NCI-H748 treated with DMSO at 0.1 percent for 48 hours (cell line): ENCODE measurements at places on chromosomes 3 and 15.
A peak's percentile ranks its signal among the peaks of the same experiment; 100 is the strongest.

- no peak for DNase-seq
Observed at GRCh38 chr3:11159421-11159904, 5.2 kb downstream of the HRH1 start.

DNA sequence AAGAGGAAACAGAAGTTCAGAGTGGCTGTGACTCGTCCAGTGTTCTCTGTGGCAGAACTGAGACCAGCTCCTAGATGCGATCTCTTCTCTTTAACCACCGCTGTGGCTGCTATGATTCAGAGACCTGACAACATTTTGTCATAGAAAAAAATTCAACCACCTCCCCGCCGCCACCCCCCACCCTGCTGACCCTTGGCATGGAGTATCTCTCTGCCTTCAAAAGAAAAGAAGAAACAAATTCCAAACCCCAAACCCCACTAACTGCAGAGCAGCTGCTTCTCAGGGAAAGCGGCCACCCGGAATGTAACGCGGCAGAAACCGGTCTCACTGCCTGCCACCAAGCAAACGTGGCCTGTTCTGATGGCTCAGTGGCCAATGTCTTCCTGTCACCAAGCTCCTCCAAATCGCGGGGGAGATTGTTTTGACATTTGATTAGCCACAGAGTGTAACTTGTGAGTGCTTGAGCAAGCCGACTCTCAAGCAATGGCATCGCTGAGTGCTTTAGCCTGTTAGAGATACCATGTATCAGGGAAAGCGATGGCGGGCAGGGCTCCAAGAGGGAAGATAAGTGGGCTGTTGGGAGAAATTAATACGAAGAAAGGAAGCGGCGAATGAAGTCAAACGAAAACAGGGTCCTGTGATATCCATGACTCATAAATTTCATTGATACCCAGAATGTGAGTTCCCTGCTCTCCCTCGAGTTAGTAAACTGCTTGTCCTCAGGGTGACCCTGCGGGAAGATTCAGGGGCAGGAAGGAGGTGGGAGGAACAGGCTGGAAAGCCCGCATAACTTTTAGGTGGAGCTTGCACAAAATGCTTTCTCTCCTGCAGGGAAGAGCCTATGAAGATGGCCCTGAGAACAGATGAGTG lies 44.8 kb upstream of the TLE3 start:
- no peak for DNase-seq

GRCh38 chr15:82530606-82531379 lies 9.5 kb downstream of the RPS17 start:
- DNase-seq = no peak

- no peak for DNase-seq
Observed at GRCh38 chr3:179105881-179106280, 34.3 kb upstream of the ZMAT3 start.

- DNase-seq = no peak
Observed at GRCh38 chr15:100688549-100689120, 86.2 kb downstream of the ASB7 start.

- DNase-seq = no peak
Observed at GRCh38 chr15:67820992-67821783, 4.1 kb upstream of the SKOR1 start.

DNA sequence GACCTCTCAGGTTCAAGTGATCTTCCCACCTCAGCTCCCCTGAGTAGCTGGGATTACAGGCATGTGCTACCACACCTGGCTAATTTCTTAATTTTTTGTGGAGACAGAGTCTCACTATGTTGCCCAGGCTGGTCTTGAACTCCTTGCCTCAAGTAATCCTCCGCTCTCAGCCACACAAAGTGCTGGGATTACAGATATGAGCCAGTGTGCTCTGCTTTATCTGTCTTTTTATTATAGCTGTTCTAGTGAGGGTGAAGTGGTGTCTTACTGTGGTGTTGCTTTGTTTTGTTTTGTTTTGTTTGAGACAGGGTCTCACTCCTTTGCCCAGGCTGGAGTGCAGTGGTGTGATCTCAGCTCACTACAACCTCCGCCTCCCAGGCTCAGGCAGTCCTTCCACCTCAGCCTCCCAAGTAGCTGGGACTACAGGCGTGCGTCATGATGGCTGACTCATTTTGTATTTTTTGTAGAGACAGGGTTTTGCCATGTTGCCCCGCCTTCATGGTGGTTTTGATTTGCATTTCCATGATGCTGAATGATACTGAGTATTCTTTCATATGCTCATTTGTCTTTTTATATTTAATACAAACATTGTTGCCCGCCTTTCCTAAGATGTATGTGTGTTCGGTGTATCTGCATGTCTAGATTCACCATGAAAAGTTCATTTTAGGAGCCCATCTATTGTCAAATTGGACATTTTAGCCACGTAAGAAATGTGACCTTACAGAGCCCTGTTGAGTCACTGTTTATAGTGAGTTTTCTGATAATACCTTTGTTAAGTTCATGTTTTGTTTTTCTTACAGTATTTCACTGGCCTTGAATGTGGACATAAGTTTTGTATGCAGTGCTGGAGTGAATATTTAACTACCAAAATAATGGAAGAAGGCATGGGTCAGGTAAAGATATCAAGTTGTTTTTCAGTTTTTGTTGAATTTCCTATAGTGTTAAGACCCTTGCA lies 80.6 kb downstream of the ARIH1 start:
- no peak for DNase-seq

DNA sequence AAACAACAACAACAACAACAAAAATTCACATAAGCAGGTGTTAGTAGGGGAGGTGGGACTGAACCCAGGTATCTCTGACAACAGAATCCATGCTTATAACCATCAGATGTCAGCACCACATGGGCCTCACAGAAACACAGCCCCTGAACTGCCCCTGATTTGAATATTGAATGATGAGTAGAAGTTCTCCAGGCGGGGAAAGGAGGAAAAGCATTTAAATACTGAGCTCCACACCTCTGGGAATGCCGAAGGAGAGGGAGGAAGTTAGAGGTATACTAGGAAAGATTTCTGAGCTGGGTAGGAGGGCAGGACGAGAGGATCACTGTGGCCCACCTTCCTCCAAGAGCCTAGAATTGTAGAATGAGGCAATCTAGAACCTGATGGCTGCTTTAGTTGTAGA lies 31.9 kb upstream of the EIF4A2 start:
- DNase-seq = no peak

DNA sequence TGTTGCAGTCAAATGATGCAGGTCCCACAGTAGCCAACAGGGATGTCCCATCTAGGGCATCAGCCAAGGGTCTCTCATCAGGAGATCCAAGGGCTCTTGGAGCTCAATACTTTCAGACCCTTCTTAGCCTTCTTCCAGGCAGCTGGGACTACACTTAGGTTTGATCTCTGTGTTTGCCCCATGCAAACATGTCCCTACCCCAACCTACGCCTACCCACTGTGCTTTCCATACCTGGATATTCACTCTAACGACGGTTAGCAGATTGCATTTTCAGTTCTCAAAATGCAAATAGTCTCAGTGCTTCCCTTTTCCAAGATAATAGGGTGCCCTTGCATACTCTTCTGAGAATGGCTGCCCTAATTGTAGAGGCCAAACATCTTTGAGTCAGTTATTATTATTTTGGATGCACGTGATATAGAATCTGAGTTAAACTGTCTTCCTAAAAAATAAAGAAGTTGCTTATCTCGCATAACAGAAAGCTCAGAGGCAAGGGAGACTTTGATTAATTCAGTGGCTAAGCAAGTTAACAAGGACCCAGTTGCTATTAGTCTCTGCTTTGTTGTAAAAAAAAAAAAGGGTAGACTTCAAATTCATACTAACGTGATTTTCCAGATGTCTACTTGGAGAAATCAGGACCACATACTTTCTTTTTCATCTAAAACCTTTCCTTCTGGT lies 1.0 kb upstream of the CEP70 start:
- DNase-seq = no peak

- DNase-seq = no peak
Observed at GRCh38 chr15:88882785-88883184, 12.6 kb downstream of the HAPLN3 start.

GRCh38 chr15:93948726-93949125 lies 282.6 kb upstream of the MCTP2 start:
- DNase-seq = peak; percentile 88

DNA sequence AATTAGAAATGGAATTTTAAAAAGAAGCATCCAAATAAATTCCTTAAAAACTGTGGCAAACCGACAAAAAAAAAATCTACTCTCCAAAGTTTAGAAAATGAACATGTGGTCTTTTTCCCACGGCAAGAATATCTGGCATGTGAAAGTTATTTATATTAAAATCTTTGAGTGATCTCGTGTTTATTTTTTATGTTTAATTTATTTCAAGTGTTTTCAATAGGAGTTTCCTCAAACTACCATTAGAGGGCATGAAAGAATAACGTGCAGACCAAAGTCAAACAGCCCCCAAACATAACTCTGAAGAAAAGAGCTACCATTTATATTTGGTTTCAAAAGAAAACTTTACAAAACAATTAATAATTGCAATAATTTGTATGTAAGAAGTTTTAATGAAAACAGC lies 286.4 kb downstream of the ZIC4 start:
- peak; percentile 1 for DNase-seq

DNA sequence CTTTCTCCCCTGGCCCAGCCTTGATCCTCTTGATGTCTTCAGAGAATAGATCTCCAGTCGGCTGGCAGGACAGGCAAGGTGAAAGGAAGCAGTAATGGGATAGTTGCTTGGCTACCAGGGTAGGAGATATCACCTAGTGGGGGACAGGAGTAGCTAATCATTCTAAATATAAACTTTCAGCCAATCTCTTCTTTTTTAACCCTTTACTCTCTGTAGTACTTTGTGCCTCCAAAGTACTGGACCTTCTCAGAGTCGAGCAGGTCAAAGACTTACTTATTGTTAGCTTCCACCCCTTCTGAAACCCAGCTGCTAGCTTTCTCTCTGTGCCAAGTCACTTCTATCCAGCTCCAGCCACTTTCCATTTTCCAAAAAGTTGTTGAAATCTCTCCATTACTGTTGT lies 43.4 kb upstream of the FILIP1L start:
- DNase-seq = no peak

- no peak for DNase-seq
Observed at GRCh38 chr15:100438570-100438969, 90.2 kb downstream of the CERS3 start.

DNA sequence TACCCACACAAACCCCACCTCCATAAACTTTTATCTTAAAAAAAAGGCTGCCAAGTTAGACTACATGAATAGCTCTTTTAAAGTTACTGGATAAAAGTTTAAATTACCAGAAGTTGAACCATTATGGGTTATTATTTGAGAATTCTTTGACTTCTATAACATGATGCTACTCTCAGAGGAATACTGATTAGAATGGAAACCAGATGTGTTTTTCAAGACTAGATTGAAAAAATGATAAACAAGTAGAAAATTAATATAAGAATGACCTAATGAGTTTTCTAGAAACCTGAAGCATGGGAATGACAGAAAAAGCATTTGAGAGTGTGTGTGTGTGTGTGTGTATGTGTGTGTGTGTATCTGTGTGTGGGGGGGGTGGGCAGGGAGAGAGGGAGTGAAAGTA lies 12.4 kb upstream of the FGF7 start:
- no peak for DNase-seq

- peak; percentile 28 for DNase-seq
Observed at GRCh38 chr3:189233225-189233858, 61.6 kb downstream of the TPRG1 start.

DNA sequence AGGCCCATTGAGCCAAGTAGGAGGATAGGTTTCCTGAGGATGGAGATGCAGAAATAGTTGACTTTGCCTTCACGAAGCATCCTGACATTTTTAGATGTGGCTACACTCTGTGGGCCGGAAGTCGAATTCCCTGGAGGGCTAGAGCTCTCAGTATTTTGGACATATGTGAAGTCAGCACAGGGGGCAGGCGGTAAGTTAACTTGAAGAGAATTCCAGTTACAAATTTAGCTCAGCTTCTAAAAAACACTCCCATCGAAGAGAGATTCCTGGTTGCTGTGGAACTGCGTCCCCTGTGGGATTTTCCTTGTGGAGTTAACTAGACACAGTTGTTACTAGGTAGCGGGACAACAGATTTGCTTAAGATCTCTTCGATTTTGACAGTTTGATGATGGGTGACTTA lies 161.9 kb upstream of the RGMA start:
- no peak for DNase-seq

GRCh38 chr3:12046406-12046805 lies 42.2 kb downstream of the SYN2 start:
- DNase-seq = no peak

- DNase-seq = no peak
Observed at GRCh38 chr3:105868431-105868741, 426 bp downstream of the CBLB start.

DNA sequence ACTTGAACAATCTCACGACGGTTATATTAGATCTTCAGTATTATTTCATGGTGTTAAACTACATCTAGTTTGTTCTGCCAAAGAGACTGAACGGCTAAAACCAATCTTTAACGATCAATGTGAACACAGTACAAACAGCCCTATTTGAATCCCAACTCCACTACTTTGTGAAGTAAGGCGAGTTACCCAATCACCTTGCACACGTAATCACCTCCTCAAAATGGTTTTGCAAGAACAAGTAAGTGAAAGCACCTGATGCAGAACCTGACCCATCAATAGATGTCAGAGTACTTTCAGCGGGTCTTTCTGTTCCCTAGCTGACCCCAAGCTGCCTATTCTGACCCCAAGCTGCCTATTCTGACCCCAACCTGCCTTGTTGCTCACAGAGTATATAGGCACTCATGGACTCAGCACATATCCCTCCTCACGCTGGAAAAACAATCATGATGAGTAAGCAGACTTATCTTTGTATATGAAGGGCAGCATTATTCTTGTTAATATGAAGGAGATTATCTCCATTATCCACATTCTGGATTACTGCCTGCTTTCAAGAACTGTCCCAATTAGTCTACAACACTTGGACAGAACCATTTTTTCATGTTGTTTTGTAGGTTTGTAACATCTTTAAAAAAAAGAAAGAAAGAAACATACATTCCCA lies 3.7 kb downstream of the KPNA1 start:
- no peak for DNase-seq

DNA sequence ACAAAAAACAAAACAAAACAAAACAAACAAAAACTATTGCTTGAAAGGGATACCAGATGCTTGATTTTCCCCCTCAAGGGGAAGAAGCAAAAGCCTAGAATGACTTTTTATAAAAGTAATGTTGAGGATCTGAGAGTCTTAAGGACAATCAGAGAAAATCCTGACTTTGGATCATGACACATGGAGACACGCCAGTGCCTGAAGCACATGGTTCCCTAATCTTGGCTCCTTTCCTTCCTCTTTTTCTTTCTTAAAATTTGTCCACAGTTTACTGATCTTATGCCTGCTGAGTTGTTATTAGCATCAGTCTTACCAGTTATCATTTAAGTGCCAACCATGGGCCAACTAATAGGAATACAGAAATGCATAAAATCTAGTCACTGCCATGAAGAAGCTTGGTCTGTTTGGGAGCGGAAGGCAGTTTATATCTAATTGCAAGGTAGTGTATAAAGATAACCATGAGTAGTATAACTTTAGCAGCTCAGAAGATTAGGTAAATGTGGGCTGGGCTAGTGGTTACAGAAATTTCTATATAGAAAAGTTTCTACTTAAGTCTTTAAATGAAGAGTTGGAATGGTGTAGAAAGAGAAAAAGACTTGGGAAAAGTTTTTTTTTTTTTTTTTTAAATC lies 6.9 kb downstream of the GLCE start:
- no peak for DNase-seq

DNA sequence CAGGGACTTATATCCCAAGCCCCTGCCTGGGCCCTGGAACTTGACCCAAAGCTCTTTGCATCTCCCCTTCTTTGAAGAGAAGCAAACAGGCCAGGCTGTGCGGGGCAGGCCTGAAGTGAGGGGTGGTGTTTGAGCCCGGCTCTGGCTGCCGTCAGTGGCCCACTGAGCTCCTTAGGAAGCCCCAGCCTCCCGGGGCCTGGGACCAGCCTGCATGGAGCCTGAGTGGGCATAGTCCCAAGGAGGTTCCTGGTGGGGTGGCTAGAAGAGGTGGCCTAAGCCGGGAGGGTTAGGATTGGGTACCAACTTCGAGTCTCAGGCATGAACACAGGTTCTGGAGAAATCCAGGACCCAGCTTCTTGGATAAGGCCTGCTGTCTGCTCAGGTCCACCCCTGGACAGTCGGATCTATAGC lies 6.4 kb downstream of the TMIE start:
- DNase-seq = no peak
